ENCODE measurements at places on chromosomes 12 and 14. TPM values are rescaled to one million over a fixed set of nuclear protein-coding genes. Genes with fewer than 3 reads are reported as not detected.

Gene CEP290
- 19.1 TPM for total RNA-seq

Gene PDZRN4
- not detected for total RNA-seq

Gene DCAF4
- 14.5 TPM for total RNA-seq

Gene CCDC177
- total RNA-seq, result not detected

Gene TCL1B
- not detected for total RNA-seq

Gene OR4N2
- not detected for total RNA-seq

Gene EFCAB11
- total RNA-seq, result 6.3 TPM

Gene NKX2-1
- not detected for total RNA-seq

Gene SLC7A7
- total RNA-seq, result 22.5 TPM
